ENCODE measurements at places on chromosomes 4 and X. TPM values are rescaled to one million over a fixed set of nuclear protein-coding genes. Genes with fewer than 3 reads are reported as not detected.

KCNE5 gene
- total RNA-seq: 0.07 TPM

DGKK gene
- total RNA-seq: not detected

FAM47A gene
- not detected for total RNA-seq

TBX22 gene
- total RNA-seq: not detected

GYPE gene
- not detected for total RNA-seq

CYLC1 gene
- total RNA-seq: not detected
